Iris pigment epithelial cell (primary cell): ENCODE measurements at places on chromosomes 2 and 18.

GRCh38 chr2:58667137-58667774 is 426.1 kb upstream of the FANCL start:
- DNase-seq, result no peak

- DNase-seq, result peak; percentile 2
Measured at GRCh38 chr18:66749030-66749429, 145.1 kb upstream of the CDH19 start.

DNA sequence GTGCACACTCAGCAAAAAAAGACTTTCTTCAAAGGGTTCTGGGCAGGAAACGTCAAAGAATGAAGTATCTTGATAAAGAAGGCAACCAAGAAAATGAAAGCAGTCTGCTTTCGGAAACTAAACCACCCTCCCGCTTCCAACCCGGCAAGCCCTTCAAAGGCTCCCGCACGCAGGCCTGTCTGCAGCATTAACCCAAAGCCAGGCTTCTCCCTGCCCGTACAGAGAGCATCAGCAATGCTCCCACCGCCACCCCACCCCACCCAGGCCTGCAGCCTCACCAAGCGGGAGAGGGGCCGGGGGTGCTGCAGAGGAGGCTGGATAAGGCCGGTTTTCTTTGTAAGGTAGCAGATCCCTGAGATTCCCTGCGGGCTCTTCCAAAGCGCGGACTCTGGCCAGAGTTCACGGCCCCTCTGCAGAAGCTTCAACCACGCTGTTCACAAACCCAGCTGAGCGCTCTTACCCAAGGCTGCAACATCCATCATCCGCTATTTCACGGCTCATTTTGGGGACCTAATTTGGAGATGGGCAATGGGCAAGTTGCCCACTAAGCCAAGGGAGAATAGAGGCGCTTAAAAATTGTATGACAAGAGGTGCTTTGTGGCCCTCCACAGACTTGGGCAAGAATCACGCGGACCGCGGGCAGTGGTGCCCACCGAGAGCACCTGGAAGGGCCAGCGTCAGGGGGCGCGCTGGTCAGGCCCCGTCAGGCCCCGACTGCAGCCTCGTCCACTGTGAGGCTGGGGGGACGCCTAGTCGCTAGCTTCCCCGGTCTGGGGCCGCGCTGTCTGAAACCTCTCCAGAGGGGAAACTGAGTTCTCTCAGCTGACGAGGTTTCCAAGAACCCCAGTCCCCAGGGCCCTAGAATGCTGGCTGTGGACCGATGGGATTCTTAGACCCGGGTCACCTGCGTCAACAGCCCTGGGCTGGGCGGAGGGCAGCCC is 225.4 kb upstream of the ID2 start:
- DNase-seq, result no peak

- peak; percentile 99 for DNase-seq
Measured at GRCh38 chr2:133817680-133818566, 249.7 kb upstream of the NCKAP5 start.

- DNase-seq, result peak; percentile 84
Measured at GRCh38 chr2:175154661-175155082, 13.3 kb downstream of the ATF2 start.

DNA sequence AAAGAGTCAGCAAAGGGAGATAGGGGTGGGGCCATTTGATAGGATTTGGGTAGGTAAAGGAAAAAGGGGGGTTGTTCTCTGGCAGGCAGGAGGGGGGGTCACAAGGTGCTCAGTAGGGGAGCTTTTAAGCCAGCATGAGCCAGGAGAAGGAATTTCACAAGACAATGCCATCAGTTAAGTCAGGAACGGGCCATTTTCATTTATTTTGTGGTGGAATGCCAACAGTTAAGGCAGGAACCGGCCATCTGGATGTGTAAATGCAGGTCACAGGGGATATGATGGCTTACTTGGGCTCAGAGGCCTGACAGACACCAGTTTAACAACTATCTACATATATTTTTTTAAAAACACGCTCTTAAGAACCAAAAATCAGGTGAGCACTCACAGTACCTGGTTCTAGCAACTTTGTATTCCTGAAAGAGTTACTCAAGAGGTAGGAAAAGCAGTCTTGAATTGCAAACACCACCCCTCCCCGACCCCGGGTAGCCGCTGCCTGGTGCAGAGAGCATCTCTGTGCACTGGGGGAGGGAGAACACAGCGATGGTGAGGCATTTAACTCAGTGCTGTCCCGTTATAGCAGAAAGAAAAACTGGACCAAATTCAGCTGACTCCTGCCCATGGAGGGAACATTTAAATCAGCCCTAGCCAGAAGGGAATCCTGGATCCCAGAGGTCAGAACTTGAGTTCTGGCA is 414.5 kb upstream of the KLHL29 start:
- DNase-seq, result no peak

- no peak for DNase-seq
Measured at GRCh38 chr18:14748496-14748895, 524 bp downstream of the ANKRD30B start.

- no peak for DNase-seq
Measured at GRCh38 chr2:68692511-68692910, 42.1 kb upstream of the ARHGAP25 start.

DNA sequence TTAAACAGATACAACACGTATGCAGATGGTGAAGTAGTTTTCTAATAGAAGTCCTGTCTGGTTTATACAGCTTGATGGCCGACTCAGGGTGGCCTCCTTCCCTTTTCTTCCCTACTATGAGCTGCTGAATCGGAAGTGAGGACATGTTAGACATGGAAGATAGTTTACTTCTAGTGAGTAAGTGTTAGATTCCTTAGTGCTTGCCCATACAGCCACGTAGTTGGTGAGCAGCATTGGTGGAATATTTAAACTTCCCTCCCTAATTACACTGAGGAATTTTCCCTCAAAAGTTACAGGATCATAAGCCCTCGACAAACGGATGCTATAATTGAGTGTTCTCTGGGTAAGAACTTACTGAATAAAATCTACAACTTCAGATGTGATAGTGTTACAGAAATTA is 52.1 kb downstream of the RHBDD1 start:
- DNase-seq, result peak; percentile 61

- DNase-seq, result no peak
Measured at GRCh38 chr2:236688563-236689392, 119.2 kb downstream of the ACKR3 start.

- peak; percentile 72 for DNase-seq
Measured at GRCh38 chr2:217943446-217944321, 59.1 kb downstream of the TNS1 start.

GRCh38 chr2:237630216-237631000 is 3.0 kb downstream of the LRRFIP1 start:
- no peak for DNase-seq

DNA sequence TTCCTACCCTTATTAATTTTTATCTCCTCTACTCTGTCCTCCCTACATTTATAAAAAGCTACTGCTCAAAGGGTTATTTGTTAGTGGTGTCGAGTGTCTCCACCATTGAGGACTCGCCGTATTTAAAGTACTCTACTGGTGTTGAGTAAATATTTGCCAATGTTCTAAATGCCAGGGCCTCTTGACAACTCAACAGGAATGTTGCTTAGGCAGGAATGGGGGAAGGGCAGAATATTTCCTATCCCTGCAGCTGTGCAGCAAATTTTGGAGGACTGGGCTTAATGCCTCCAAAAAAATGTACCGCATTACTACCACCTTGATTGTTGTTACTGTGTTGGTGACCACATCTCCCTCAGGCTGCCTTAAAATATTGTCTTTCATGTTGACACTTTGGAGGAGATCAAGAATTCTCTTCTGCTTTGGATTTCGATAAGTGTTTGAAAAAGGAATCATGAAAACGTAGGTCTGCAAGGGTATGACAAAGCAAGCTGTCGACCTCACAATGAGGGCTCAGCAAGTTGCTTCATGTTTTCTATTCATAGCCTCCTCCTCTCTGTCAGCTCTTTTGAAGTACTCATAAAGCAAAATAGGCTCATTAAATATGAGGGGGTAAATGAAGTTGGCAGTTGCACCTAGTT is 84.3 kb downstream of the EFEMP1 start:
- DNase-seq, result peak; percentile 47

DNA sequence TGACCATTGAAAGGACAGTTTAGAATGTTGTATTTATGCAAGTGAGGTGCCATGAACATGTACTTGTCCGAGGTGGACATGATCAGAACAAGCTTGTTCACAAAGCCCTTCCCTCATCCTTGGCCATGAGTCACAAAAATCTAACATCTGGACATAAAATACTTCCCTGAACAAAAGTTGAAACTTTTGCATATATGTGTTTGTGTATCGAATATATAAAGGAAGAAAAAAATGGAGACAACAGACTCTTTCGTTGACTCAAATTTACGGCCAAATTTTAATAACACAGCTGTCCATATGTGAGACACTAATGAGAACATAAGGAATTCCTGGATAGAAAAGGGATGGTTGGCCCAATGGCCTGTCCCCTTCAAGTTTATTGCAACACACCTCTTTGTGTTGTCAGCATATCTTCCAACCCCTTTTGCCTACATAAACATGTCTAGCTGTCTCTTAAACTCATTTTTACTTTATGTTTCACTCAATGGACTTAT is 19.4 kb upstream of the ZEB2 start:
- DNase-seq, result no peak

- DNase-seq, result no peak
Measured at GRCh38 chr2:9006368-9006767, 2.9 kb upstream of the MBOAT2 start.

GRCh38 chr2:218301176-218301819 is 9.0 kb upstream of the TMBIM1 start:
- peak; percentile 73 for DNase-seq

DNA sequence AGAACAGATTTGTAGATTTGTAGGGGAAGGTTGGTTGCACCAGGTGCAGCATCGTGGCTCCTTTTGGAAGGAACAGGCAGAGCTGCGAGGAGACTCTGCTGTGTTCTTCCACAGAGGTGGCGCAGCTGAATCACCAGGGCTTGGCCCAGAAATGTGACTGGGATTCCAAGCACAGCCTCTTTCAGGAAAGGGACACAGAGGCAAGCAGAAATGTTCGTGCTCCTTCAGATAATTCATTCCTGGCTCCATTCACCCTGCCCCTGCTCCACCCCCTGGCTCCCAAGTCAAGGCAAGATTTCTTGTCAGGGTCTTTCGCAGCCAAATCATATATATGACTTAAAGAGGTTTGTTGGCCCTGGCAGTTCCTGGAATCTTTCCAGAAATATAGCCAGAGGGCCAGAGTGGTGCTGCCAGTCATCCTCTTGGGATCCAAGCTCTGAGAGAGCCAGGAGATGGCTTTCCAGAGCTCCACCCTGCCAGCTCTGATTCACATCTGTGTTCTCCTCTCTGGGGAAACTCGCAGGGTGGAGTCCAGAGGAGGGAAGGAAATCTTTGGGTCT is 203.9 kb upstream of the TANK start:
- DNase-seq, result no peak
